ENCODE measurements at places on chromosomes 5 and 9. TPM values are rescaled to one million over a fixed set of nuclear protein-coding genes. Genes with fewer than 3 reads are reported as not detected.

Gene STOM
- total RNA-seq, result 116 TPM

Gene PCDHB12
- not detected for total RNA-seq

Gene TTC33
- total RNA-seq, result 8.5 TPM

Gene PFN3
- total RNA-seq, result not detected

Gene ARSB
- 9.0 TPM for total RNA-seq

Gene AGXT2
- total RNA-seq, result not detected

Gene PHAX
- 52.3 TPM for total RNA-seq

Gene RPS23
- total RNA-seq, result 3,406 TPM

Gene CAMSAP1
- 24.4 TPM for total RNA-seq

Gene CDKN2B
- total RNA-seq, result not detected

Gene IL11RA
- total RNA-seq, result 6.1 TPM

Data from A549 treated with RU486 at 1 μM for 4 hours (cell line).